ENCODE measurements at places on chromosomes 2 and 18.

DNA sequence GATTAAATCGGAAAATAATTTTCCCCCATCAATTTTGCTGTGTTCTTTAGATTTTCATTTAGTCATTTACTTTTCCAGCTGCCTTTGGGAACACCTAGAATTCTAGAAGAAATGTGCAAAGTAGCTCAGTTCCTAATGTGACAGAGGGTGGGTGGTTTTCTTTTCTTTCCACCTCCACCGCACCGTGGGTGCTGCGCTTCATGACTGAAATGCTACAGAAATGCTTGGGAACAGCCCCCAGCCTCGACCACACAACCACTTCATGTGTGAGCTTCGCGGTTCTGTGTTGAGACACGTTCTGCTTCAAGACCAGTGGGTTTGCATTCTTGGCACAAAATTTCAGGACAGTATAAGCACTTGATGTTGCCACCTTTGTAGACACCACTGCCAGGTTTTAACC, 30.9 kb downstream of the E2F6 start:
- no peak for DNase-seq

DNA sequence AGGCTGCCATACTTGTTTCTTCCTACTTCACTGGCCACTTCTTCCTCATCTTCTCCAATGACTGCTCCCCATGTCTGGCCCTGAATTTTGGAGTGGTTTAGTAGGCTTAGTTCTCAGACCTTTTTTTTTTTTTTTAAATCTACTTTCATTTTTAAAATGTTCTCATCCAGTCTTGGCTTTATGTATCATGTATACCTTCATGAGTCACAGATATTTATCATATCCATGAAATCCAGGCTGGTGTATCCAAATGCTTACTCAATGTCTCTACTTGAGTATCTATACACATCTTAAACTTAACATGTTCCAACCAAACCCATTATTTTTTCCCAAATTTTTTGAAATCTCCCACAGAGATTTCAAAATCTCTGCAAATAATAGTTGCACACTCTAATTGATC, 26.3 kb upstream of the CFAP36 start:
- peak; percentile 29 for DNase-seq

DNA sequence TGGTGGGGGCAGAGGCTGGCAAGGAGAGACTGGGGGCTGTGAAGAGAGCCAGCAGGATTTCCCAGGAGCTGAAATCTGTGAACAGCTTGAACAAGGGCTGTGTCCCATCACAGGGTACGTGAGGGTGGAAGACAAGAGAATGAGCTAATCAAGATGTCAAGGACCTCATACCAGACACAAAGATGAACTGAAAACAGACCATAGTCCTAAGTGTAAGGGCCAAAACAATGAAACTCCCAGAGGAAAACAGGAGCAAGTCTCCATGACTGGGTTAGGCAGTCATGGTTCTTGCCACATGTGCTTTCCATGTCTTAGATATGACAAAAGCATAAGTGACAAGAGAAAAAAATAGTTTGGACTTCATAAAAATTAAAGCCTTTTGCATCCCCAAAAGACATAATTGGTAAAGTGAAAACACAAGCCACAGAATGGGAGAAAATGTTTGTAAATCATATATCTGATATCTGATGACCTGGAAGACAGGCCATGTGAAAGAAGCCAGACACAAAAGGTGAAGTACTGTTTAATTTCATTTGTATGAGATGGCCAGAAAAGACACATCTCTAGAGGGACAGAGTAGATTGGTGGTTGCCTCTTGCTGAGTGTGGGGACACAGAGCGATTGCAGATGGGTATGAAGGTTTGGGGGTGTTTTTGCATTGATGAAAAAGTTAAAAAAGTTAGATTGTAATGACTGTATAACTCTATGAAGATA, 67.6 kb downstream of the FHOD3 start:
- no peak for DNase-seq

- no peak for DNase-seq
Measured at GRCh38 chr2:128622955-128623620, 304.4 kb upstream of the HS6ST1 start.

- no peak for DNase-seq
Measured at GRCh38 chr18:13581496-13582177, 144.7 kb downstream of the FAM210A start.

All from fibroblast of mammary gland (primary cell).